ENCODE measurements at places on chromosomes 1 and 21.
A peak's percentile ranks its signal among the peaks of the same experiment; 100 is the strongest.

- DNase-seq: peak; percentile 12
These were observed 705 bp downstream of the UROD start for GRCh38 chr1:45012639-45013278.

DNA sequence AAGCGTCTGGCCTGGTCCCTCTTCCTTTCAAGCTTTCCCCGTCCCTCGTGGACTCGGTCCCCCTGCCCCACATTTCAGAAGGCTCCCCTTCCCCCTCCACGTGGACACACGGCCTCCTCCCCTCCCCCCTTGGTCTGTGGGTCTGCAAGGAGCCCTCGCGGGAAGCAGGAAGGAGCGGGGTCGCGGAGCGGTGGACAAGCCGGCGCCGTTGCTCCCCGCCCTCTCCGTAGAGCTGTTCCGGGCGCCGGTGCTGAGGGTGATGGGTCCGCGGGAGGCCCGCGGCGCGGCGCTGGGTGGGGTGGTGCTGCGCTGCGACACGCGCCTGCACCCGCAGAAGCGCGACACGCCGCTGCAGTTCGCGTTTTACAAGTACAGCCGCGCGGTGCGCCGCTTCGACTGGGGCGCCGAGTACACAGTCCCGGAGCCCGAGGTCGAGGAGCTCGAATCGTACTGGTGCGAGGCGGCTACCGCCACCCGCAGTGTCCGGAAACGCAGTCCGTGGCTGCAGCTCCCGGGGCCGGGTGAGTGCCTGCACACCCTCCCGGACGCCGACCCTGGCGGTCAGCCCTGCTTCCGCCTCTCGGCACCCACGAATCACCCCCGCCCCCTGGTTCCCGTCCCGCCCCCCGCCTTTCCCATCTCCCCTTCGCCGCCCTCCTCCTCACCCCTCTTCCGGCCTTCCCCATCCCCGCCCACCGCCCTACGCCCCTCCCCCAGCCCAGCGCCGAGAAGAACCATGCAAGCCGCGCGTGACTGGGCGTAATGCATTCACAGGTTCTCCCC, 5.3 kb downstream of the FCRLB start:
- peak; percentile 72 for DNase-seq

- no peak for DNase-seq
These were observed 323.3 kb downstream of the AJAP1 start for GRCh38 chr1:4977701-4978100.

DNA sequence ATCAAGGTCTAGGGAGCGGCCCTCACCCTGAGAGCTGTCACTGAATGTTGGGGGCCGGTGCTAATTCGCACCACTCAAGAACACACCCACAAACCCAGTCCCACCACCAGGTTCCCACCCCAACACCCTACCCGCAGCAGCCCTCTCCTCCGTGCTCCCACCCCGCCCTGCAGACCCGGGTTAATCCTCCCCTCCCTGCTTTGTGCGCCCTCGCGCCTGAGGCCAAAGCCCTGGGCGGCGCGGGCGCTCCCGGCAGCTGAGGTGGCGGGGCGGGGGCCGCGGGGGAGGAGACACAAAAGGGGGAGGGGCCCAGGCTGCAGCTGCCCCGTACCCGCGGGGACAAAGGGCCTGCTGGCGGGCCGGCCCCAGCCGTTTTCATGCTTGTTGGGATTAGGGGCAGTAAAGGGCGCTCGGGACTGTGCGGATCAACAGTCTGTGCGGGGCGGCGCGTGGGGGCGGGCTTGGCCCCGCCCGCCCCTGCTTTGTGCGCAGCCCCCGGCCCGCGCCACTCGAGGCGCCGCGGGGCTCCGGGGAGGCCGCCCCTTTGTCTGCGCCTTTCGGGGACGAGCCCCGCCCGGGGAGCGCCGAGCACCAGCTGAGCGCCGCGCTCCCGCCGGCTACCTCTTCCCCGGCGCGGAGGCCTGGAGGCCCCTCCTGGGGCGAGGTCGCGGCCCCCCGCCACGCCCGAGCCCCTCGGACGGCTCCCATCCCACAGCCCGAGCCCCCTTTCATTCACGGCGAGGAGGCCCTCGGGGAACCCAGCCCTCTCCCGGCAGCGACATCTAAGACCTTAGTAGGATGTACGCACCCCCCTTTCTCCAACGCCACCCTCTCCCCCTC, 10.9 kb downstream of the C1orf216 start:
- peak; percentile 66 for DNase-seq

- no peak for DNase-seq
These were observed 65.0 kb upstream of the RNPC3 start for GRCh38 chr1:103460511-103460910.

GRCh38 chr1:215728169-215728568, 161.1 kb downstream of the KCTD3 start:
- no peak for DNase-seq

DNA sequence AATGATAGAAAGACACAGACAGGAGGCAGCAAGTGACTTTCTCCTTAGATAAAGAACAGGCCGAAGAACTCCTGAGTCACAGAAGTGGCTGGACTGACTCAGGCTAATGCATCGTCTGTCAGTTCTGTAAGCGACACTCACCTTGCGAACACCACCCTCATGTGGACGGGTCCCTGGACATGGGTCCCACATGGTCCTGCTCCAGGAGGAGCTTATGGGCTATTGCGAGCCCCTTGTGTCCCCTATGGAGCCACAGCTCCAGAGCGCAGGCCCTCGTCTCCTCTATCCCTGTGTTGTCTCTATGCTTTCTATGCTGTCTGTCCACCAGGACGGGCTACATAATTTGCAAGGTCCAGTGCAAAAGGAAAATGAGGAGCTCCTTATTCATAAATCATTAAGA, 85.8 kb downstream of the TRABD2B start:
- DNase-seq: no peak

- DNase-seq: no peak
These were observed 66.0 kb upstream of the BACH1 start for GRCh38 chr21:29232530-29233255.

DNA sequence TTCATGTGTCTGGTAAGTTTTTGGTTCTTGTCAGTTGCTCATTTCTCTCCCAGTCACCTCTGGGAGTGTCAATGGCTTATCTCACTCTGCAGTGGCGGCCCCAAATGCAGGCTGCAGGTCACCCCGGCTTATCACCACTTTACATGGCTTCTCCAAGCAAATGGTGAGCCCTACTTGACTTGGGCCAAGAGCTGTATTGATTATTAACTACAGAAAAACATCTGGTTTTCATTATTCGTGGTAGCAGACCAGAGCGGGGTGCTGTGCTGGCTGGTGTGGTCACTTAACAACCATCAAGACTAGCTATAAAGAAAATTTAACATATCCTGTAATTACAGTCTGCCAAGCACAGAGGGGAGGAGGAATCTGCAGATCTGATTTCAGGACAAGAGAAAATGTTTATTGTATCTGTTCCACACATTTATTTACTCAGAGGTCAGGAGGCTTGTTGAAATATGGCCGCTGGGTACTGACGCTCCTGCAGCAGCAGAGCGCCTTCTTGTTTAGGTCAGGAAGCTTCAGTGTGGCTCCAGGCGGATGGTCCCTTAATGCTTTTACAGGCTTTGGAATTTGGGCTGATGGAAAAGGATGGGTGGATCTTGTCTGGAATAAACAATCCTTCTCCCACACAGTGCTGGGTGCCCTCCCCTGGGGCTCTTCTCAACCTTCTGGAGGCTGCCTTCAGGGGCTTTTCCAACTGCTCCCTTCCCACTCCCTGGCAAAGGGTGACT, 87.8 kb downstream of the HLX start:
- no peak for DNase-seq

- no peak for DNase-seq
These were observed 20.9 kb upstream of the GORAB start for GRCh38 chr1:170511038-170511437.

- DNase-seq: no peak
These were observed 21.1 kb downstream of the ROR1 start for GRCh38 chr1:63794939-63795378.

DNA sequence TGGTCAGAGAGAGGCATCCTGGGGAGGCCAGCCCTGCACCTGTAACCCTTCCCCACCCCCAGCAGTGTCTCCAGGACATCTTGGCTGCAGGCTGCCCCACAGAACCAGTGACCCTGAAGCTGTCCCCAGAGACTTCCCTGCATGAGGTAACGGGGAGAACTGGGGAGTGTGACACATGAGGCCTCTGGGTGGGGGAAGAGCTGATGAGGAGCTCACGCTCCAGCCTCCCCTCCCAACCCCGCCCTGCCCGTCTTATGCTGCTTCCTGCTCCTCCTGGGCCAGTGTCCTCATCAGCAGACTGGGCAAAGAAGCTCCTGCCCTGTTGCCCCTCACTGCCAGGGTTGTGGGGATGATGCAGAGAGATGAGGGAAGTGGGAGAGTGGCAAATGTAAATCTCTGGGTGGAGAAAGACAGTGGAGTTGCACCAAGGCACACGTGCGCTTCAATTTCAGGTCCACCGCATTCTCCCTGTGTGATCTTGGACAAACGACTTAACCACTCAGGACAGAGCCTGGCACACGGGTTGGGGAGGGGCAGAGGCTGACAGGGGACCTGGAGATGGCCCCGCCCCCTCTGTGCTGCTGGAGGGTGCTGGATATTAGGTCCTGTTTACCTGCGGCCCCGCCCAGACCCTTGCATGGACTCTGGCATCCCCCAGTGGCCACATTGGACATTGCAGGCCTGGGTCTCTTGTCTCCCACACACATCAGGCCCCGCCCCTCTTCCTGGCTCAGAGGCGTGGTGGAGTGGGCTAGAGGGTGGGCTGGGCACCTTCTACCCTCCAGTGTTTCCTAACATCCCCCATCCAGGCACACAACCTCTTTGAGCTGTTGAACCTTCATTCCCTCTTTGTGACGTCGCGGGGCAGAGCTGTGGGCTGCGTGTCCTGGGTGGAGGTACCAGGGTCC, 12.3 kb downstream of the CLCNKB start:
- DNase-seq: peak; percentile 79

Measured in NCI-H2227 treated with DMSO at 0.1 percent for 48 hours (cell line).